Fibroblast of skin of back (primary cell): ENCODE measurements at places on chromosomes 7 and 10.
A peak's percentile ranks its signal among the peaks of the same experiment; 100 is the strongest.

DNA sequence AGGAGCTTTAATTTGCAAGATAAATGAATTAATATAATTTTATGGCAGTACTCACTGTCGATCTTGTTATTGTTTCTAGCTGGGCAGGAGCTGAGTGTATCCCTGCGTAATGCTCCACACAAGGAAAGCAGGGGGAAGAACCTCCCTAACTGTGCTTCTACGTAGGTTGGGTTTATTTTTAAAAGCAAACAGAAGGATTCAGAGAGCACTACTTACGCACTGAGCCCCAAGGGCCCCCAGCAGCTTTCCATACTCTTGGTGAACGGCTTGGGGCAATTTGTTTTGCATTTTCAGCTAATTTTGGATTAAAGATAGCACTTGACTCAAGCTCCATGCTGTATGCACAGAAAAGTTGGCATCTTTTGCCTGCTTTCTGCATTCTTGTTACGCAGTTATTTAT is 9.6 kb downstream of the DUSP5 start:
- DNase-seq, result no peak

- no peak for DNase-seq
Observed at GRCh38 chr10:63115732-63116383, 17.3 kb upstream of the NRBF2 start.

GRCh38 chr7:43151076-43151475 is 38.6 kb downstream of the HECW1 start:
- DNase-seq, result no peak

DNA sequence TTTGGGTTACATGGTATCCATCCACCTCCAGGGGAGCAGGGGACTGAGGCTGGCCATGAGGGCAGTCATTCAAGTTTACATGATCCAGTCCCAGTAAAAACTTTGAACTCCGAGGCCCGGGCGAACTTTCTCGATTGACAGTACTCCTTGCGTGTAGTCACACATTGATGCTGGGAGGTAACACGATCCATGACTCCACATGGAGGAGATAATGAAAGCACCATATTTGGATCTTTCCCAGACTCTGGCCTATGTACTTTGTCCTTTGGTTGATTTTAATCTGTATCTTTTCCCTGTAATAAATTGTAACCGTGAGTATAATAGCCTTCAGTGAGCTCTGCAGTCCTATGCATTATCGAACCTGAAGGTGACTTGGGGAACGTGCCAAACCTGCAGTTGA is 401.6 kb downstream of the KCNMA1 start:
- no peak for DNase-seq

GRCh38 chr7:108813251-108814014 is 243.8 kb downstream of the DNAJB9 start:
- DNase-seq, result no peak

- DNase-seq, result no peak
Observed at GRCh38 chr10:78865931-78866717, 202.6 kb upstream of the ZMIZ1 start.

GRCh38 chr10:49429458-49429857 is 33.6 kb upstream of the DRGX start:
- DNase-seq, result no peak

GRCh38 chr10:22854935-22855421 is 72.9 kb upstream of the ARMC3 start:
- peak; percentile 16 for DNase-seq

GRCh38 chr7:106075937-106076336 is 36.2 kb downstream of the SYPL1 start:
- no peak for DNase-seq

- peak; percentile 69 for DNase-seq
Observed at GRCh38 chr7:108561047-108561619, 8.4 kb downstream of the THAP5 start.

DNA sequence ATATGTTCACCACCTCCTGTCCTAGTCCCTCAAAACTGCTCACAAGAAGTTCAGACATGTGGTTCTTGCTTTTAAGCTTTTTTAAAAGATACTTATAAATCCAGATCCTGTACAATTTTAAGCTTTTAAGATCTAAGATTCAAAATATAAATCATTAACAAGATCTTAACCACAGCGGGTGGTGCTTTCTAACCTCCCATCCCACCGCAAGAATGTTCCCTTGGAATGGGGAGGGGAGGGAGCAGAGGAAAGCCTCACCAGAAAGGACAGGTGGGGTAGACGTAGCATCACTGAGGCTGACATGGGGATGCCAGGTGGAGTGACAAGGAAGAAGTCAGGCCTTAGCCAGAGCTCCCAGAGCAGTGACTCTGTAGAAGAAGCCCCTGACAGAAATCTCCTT is 133.5 kb downstream of the C1GALT1 start:
- DNase-seq, result no peak

- DNase-seq, result no peak
Observed at GRCh38 chr7:139940866-139941265, 111.8 kb downstream of the TBXAS1 start.

GRCh38 chr10:113644185-113645120 is 19.4 kb downstream of the NRAP start:
- DNase-seq, result peak; percentile 28

- DNase-seq, result peak; percentile 5
Observed at GRCh38 chr7:109772161-109772560, 1202.5 kb downstream of the DNAJB9 start.

- DNase-seq, result peak; percentile 57
Observed at GRCh38 chr10:119416855-119417254, 125.7 kb downstream of the RGS10 start.

- DNase-seq, result no peak
Observed at GRCh38 chr10:124541076-124541903, 79.7 kb downstream of the LHPP start.

- DNase-seq, result no peak
Observed at GRCh38 chr7:142882338-142882678, 3.2 kb downstream of the TRPV6 start.

DNA sequence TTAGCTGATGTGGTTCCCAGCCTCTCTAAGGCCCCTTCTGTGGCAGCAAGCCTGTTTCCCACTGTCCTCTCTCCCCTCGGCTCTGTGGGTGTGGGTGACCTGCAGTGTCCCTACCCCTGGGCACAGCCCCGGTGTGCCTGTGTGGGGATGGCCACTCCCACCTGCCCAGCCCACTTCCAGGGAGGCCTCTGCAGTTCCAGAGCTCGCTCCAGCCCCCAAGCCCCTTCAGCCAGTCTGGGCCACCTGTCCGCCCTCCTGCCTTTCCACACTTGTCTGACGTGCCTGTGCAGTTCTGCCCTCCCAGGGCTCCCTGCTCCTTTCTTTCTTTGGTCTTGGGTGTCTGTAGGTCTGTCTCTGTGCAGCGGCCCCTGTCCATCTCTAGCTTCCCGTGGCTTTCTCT is 127.0 kb upstream of the PPIF start:
- no peak for DNase-seq

GRCh38 chr7:103867874-103868273 is 121.6 kb downstream of the RELN start:
- no peak for DNase-seq

GRCh38 chr10:127992376-127992775 is 85.5 kb downstream of the PTPRE start:
- no peak for DNase-seq

GRCh38 chr10:88138319-88138848 is 275.0 kb downstream of the PTEN start:
- DNase-seq, result no peak

GRCh38 chr7:100152937-100153666 is 4.4 kb downstream of the LAMTOR4 start:
- no peak for DNase-seq

DNA sequence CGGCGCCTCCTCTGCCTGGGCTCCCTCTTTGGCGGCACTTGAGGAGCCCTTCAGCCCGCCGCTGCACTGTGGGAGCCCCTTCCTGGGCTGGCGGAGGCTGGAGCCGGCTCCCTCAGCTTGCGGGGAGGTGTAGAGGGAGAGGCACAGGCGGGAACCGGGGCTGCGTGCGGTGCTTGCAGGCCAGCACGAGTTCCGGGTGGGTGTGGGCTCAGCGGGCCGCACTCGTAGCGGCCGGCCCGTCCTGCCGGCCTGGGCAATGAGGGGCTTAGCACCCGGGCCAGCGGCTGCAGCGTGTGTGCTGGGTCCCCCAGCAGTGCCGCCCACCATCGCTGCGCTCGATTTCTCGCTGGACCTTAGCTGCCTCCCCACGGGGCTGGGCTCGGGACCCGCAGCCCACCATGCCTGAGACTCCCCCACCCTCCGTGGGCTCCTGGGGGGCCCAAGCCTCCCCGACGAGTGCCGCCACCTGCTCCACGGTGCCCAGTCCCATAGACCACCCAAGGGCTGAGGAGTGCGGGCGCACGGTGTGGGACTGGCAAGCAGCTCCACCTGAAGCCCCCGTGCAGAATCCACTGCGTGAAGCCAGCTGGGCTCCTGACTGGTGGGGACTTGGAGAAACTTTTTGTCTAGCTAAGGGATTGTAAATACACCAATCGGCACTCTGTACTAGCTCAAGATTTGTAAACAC is 73.8 kb upstream of the KMT2E start:
- DNase-seq, result no peak

DNA sequence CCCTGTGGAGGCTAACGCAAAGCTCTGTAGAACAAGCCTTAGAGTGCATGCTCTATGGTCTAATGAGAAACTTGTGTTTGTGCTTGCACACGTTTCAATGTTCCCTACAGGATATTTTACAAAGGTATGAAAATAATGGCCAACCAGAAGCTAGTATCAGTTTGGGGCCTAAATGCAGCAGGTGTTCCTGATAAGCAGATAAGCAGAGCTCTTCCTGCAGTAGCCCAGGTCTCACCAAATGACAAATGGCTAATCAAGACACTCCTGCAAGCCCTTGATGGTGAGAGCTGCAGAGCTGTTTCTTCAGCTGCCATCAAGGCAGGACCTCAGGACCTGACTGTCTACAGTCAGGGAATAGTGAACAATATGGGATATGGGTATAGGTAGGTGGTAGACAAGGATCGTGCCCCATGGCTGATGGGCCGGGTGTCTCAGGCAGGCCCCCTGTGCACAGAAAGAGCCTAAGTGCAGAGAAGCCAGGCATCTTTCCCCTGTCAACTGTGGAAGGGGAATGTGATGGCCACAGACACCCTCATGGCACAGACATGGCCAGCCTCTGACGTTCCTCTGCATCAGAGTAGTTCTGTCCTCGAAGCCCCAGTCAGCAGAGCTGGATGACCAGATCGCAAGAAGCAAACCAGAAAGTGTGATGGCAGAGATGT is 23.2 kb upstream of the RASSF4 start:
- no peak for DNase-seq

DNA sequence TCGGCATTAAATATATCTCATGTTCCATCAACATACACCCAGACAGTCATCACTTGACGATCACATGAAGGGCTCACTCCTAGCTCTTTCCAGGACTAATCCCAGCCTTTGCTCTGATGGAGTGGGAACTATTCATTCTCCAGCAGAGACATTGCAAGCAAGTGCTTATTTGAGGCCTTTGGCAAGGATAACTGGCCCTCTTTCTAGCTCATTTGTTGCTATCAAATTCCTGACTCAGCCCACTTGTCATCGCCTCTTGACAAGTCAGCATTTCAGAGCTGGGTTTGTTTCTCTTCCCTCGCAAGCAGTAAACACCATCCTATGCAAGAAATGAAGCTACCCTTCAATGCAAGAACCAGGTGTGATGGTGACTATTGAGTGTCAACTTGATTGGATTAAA is 1165.7 kb upstream of the AUTS2 start:
- no peak for DNase-seq

- DNase-seq, result peak; percentile 54
Observed at GRCh38 chr7:47087866-47088265, 494.0 kb downstream of the TNS3 start.

GRCh38 chr10:100858747-100859483 is 53.8 kb upstream of the SLF2 start:
- DNase-seq, result no peak

- DNase-seq, result peak; percentile 17
Observed at GRCh38 chr10:59678884-59679301, 30.8 kb downstream of the SLC16A9 start.

GRCh38 chr7:78967046-78967445 is 486.4 kb downstream of the MAGI2 start:
- DNase-seq, result peak; percentile 51

GRCh38 chr10:129029851-129030602 is 437.0 kb upstream of the MGMT start:
- DNase-seq, result no peak

GRCh38 chr7:74466196-74466813 is 12.6 kb downstream of the GTF2IRD1 start:
- no peak for DNase-seq

- DNase-seq, result peak; percentile 87
Observed at GRCh38 chr7:47093320-47094234, 488.3 kb downstream of the TNS3 start.

DNA sequence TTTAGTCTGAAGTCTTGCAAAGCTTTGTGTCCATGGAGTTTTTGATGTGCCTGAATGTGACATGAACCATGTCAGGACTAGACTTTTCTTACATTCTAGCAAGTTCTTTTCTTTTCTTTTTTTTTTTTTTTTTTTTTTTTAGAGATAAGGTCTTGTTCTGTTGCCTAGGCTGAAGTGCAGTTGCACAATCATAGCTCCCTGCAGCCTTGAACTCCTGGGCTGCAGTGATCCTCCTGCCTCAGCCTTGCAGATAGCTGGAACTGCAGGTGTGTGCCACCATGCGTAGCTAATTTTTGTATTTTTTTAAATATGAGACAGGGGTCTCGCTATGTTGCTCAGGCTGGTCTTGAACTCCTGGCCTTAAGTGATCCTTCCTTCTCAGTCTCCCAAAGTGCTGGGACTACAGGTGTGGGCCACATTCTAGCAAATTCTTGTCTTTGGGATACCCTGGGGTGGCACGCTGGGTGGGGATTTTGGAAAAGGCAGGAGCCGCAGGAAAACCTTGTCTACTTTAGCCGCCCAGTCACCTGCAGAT is 152.8 kb downstream of the SVIL start:
- DNase-seq, result no peak

DNA sequence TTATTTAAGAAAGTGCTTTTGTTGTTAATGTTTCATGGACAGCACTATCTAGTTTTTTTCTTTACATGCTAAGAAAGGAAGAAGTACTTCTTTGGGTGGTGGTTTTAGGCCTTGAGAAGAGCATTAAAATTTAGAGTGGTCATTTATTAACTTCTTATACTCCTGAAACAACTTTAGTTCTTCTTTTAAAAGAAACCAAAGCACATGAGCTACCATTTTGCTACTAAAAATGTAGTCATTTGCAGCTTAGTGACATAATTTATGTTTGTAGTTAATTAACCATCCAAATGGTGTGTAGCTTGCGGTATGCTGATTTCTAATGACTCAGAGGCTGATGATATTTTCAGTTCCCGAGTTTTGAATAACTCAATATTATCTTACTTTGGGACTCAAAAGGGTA is 207.5 kb downstream of the BBS9 start:
- DNase-seq, result no peak

DNA sequence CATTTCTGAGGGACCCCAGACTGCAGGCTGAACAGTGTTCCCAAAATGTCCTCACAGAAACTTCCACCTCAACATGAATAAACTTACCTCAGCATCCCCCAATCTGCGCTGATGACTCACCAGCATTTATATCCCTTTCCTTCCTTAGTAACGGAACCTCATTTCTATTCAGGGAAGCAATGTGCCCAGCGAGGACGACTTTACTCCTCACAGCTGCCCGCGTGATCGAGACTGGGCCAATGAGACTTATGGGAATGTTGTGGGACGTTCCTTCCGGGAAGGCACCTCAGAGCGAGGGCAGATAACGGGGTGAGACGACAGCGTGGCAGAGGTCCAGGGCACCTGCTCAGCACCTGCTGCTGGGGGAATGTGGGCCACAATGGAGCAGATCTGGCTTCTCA is 73.1 kb upstream of the CAMK2B start:
- no peak for DNase-seq

- DNase-seq, result peak; percentile 82
Observed at GRCh38 chr10:31071232-31072005, 39.8 kb upstream of the ZNF438 start.

GRCh38 chr7:47957156-47957555 is 8.9 kb upstream of the PKD1L1 start:
- DNase-seq, result no peak

GRCh38 chr7:117229350-117229749 is 93.5 kb downstream of the WNT2 start:
- DNase-seq, result no peak
